Effector CD8-positive, alpha-beta T cell (primary cell): ENCODE measurements at places on chromosomes 12 and 14.

- no peak for DNase-seq
Observed at GRCh38 chr14:104314251-104314941, 176.0 kb downstream of the KIF26A start.

GRCh38 chr12:45433441-45433868 lies 217.6 kb downstream of the ANO6 start:
- no peak for DNase-seq

- DNase-seq = no peak
Observed at GRCh38 chr12:58926586-58926985, 6.3 kb upstream of the LRIG3 start.

DNA sequence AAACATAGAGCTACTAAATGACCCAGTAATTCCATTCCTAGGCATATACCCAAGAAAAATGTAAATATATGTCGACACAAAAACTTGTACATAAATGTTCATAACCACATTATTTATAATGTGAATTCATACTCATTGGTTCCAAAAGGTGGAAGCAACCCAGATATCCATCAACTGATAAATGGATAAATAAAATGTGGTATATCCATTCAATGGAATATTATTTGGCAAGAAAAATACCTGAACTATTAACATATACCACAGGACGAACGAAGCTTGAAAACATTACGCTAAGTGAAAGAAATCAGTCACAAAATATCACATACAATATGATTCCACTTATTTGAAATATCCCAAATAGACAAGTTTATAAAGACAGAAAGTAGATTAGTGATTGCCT lies 99.0 kb upstream of the SOX5 start:
- no peak for DNase-seq

- no peak for DNase-seq
Observed at GRCh38 chr12:14238221-14238792, 127.2 kb upstream of the ATF7IP start.

DNA sequence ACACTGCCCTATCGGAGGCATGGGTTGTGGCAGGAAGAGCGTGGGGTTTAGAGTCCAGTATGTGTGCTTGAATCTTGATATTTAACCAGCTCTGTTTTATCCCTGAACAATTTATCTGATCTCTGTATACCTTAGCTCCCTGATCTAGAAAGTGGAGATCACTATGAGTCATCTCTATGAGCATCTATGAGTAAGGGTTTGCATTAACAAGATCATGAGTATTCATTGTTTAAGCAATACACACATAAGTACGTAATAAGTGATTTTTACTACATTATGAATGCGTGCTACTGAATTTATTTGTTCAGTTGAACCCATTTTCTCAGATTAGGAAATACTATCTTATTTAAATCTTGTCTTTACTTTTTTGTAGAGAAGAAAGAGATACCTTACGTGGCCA lies 49.4 kb downstream of the GPATCH2L start:
- no peak for DNase-seq

DNA sequence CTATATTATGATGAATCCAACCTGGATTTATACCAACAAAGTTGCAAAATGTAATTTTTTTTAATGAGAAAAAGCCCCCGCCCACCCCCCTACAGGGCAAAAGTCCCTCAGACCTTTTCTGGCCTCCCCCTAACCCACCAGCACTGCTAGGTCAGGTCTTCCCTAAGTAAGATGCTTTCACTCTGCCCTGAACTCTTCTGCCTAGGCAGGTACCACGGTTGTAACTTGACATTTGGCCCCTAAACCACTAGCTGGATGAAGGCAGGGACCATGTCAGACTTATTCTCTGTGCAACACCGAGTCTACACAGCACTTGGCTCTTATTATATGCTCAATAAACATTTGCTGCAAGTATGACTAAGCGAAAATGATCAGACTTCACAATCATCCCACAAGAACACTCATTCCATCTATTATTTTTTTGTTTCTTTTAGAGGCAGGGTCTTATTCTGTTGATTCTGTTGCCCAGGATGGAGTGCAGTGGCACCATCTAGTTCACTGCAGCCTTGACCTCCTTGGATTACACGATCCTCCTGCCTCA lies 63.2 kb downstream of the SPRING1 start:
- DNase-seq = no peak

DNA sequence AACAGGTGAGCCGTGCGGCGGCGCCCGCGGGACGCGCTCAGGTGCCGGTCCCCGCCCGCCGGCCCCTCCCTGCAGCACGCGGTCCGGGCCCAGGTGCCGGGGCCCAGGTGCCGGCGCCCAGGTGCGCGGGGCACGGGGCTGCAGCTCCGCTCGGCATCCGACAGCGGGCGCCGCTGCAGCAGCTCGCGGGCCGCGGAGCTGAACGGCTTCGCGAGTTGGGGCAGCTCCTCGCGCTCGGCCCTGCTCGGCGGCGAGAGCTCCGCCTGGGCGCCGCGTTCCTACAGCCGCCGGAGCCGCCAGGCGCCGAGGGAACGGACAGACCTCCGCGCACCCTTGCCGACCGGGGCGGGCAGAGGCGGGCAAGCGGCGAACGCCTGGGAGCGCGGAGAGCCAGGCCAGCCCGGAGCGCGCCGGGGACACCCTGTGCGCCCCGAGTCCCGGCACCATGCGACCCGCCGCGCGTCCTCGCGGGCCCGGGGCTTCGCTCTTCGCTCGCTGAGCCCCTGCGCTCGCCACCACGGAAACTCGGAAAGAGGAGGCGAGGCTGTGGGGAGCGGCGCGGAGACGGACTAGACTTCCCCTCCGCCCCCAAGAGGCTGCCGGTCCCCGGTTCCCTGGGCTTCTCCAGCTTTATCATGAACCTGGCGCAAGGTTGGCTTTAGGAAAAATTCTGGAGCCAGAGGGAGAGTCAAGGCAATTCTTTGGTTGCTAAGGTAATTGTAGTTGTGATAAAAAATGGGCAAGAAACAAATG lies at the start of gene RGS6:
Gene RGS6, plus strand, starts transcription at position 201 of the 753 bp plus-strand sequence.
- no peak for DNase-seq

DNA sequence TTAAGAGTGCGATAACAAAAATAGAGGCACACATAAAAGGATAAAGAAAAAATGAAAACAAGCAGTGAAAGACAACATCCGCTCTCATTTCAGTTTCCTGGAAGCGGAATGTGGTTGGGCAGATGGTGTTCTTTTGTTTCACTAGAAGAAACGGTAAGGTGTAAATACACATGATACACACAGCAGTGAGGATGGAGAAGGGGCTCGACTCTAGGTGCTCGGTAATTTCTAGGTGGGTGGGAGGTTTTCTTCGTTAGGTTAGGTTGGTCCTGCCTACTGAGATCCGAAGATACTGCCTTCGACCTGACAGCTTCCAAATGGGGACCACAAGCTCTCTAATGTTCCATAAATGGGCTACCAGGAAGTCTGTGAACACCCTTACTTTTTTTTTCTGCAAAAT lies 1082.5 kb downstream of the BCL11B start:
- DNase-seq = no peak

GRCh38 chr12:4137015-4137414 lies 136.5 kb upstream of the CCND2 start:
- DNase-seq = no peak

DNA sequence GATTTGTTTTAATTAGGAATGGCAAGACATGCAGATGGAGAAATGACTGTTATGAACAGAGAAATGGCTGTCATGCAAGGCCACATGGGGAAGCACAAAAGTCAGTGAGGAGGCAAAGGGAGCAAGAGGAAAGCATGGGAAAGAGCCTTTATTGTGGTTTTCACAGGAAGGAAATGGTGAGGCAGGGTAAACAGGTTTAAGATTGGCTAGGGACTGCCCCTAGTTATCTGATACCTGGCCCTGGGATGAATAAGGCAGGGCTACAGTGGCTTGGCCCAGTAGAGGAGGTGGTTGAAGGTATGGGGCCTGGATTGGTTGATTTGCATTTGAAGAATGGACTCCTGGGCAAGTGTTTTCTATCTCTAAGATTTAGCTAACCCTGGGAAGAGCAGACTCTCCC lies 168.7 kb upstream of the CNOT2 start:
- no peak for DNase-seq

DNA sequence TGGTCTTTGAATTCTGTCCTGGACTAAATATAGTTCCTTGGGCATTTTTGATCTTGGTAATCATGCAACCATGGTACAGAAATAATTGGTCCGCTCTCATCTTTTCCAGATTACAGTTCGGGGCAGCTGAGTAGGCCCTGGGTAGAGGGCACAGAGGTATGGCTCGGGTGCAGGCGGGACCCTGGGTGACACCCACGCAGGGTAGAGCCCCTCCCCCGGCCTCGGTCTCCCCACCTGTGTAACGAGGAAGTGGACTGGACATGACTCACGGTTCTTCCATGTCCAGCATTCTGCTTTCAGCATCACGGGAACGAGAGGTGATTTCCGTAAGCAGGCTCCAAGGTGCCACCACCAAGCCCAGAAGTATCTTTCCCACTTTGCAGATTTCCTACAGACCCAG lies 91.0 kb upstream of the DIO3 start:
- DNase-seq = no peak

DNA sequence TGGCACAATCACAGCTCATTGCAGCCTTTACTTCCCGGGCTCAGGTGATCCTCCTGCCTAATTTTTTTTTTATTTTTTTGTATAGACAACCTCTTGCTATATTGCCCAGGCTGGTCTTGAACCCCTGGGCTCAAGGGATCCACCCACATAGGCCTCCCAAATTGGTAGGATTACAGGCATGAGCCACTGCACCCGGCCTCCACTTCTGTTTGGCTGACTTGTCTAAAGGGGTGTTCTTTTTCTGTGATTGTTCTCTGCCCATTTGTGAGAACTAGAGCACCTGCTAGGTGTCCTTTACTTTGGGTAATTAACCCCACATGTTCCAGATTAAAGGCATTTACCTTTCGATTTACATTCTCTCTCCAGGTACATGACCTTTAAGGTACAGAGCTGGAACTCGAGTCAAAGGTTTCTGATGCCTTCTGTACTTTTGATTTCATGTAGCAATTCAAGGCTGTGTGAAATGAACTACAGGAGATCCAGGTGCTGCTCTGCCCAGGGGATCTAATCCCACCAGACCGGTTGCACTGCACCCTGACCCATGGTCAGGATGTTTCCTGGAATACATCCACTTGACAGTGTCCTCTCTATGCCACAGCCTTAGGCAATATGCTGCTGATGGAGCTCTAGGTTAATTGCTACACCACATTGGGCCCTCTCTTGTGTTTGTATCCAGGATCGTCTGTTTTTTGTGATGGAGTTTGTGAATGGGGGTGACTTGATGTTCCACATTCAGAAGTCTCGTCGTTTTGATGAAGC lies 163.6 kb downstream of the PRKCH start:
- DNase-seq = no peak

- DNase-seq = no peak
Observed at GRCh38 chr12:5013266-5013730, 30.4 kb upstream of the KCNA5 start.

- DNase-seq = no peak
Observed at GRCh38 chr12:81499809-81500208, 259.3 kb downstream of the PPFIA2 start.

GRCh38 chr12:94149781-94150239 lies 1.4 kb downstream of the PLXNC1 start:
- no peak for DNase-seq

GRCh38 chr14:20631023-20631879 lies 10.2 kb downstream of the OR6S1 start:
- peak; percentile 16 for DNase-seq
